ENCODE measurements at places on chromosomes 4 and X.

- no peak for DNase-seq
Observed at GRCh38 chr4:112860830-112861690, 188.4 kb upstream of the ANK2 start.

GRCh38 chr4:169024762-169025161 lies 14.7 kb upstream of the CBR4 start:
- DNase-seq: no peak

GRCh38 chr4:17368408-17368807 lies 143.5 kb downstream of the QDPR start:
- no peak for DNase-seq

DNA sequence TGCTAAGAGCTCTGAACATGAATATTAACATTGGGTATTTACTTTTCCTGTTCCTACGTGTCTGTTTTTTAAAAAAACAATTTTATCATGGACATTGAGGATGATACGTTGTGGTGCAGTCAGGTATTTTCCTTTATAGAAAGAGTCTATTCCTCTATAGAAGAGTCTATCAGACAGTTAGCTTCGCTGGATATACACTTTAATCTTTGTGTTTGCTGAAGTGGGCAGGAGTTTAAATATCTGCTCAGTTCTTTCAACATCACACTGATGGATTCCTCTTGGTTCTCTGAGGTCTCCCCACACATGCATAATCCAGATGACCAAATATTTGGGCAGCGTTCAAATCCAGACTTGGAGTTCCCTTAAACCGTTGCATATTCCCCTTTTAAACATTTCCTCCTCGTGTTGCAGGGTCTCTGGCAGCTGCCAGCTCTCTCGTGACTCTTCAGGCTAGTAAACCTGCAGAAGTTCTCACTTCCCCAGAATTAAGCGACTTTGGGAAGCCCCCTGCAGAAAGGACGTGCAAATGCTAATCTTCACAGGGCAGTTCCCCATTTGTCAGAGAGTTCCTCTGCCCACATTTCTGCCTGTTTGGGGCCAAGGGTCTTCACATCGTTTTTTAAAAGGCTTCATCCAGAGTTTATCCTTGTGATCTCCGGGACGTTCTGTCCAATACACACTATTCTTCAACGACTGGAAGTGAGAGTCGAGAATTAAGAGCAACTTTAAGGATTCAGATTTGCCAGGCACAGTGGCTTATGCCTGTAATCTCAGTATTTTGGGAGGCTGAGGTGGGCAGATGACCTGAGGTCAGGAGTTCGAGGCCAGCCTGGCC lies 20.5 kb upstream of the DHRSX start:
- DNase-seq: no peak

DNA sequence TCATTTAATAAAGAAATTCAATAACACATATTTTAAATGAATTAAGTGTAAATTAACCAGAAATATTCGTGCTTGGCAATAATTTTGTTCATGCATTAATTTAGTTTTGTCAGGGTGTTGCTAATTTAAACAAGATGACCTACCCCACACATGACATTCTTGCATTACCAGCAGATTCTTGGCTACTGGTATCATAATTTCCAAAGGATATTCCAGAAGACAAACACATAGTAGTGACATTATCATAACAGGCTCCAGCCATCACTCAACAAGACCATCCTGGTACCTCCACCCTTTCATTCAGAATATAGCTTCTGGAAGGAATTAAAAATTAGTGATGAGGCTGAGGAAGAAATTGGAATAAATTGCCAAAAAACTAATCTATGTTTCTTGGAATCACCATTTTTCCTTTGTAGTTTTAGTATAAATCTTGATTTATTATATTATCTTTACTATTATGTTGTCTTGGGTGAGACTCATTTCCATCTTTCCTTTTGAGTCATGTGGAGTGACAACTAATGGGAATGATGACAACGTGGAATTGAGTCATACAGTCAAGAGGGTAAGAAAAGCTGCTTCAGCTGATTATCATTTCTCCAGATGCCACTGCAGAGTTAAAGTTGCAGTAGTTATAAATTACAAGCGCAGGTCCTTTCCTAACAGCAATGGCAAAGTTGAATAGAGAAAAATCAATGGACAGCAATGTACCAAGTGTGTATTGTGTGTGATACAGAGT lies 30.9 kb upstream of the HHIP start:
- DNase-seq: no peak

DNA sequence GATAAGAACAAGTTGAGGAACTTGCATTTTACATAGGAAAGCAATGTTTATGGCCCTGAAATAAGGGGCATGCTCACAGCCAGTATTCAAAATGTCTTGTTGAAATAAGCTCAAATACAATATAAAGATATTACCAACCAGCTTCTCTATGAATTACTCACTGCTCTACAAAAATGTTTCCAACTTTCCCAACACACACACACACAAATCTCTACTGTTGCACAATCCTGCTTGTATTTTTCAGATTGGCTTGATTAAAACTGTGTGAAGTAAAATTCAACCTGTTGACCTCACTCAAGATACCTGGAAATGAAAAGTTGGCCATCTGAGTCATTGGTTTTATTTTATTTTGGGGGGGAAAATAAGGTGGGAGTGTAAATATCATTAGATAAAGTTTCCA lies 128.6 kb downstream of the CHIC2 start:
- DNase-seq: no peak

DNA sequence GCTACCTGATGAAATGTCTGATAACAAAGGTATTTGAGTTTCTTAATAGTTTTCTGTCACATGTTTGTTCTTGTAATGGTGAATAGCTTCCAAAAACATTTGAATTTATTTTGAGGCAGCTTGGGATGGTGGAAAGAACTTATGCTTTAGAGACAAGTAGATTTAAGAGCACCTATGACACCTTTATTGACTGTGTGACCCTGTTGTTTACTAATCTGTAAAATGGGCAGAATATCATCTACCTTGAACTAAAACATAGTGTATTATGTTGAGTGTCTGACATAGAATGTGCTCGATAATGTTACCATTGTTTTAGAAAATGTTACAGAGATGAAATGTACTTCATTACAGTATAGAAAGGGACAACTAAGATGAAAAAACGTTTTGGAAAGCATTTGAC lies 24.9 kb downstream of the STAG2 start:
- no peak for DNase-seq

- DNase-seq: no peak
Observed at GRCh38 chr4:140523370-140523856, 555 bp upstream of the ELMOD2 start.

DNA sequence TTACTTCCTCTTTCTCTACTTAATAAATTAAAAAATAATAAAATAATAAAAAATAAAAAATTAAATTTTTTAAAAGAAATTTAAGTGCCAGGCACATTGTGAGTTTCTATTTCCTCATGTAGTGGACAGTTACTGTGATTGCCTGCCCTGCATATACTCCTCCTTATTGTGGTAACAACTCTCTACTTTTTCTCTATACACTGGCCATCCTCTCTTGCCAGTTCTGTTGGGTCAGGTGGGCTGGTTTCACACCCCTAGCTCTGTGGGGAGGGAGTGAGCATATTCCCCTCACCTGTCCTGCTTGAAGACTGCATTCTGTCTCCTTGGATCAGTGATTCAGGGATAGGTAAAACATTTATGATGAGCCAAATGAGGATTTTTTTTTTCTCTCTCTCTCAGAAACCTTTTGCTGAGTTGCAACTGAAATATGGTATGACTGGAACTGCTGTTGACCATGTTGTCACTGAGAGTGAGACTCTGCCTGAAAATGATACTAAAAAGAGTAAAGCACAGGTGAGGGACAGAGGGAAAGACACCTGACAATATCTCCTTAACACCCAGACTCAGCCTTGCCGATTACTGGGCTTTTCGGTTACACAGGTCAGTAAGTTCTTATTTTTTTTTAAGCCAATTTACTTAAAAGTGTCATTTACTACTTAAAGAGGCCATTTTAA lies 37.2 kb downstream of the CXXC4 start:
- no peak for DNase-seq

DNA sequence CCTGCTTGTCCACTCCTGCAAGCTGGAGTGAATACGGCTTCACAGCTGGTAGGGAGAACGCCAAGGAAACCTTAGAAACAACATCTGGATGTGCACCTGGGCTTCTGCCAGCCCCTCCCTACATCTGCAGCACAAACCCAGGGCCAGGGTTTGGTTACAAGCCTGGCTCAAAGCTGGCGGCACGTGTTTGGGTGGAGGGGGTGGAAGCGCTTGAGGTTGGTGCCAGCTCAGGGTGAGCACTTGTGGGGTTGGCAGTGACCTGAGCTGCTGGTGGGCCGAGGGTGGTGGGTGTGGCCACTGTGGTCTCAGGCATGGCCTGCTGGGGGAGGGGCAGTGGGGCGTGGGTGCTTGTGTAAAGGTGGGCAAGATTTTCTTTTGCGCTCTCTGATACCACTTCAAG lies 15.6 kb downstream of the ELF4 start:
- DNase-seq: no peak

- no peak for DNase-seq
Observed at GRCh38 chrX:9558615-9559014, 93.8 kb downstream of the TBL1X start.

DNA sequence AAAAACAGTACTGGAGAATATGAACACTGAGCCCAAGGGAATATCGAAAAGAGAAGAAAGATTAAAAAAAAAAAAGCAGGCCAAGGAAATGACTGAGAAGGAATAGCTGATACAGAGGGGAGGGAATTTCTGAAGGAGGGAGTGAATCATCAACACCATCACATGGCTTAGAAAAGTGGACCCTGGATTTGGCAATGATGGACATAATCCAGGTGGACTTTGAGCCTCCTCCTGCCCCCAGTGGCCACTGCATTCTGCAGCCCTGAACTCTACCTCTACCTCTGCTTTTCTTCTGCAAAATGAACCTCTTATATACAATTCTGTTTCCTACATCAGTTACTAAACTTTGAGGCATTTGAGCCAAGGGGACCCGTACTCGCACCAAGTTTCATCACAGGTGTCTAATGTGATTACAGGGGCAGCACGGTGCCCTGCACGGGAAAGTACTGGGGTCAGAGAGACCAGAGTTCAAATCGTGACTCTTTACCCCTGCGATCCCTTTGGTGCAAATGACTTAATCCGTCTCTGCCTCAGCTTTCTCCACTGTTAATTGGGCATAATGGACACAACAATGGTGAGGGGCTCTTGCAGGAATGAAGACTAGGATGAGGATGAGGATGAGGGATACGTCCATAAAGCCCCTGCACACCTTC lies 1.1 kb downstream of the OCIAD2 start:
- DNase-seq: no peak

- no peak for DNase-seq
Observed at GRCh38 chr4:5993876-5994811, 24.1 kb downstream of the C4orf50 start.

DNA sequence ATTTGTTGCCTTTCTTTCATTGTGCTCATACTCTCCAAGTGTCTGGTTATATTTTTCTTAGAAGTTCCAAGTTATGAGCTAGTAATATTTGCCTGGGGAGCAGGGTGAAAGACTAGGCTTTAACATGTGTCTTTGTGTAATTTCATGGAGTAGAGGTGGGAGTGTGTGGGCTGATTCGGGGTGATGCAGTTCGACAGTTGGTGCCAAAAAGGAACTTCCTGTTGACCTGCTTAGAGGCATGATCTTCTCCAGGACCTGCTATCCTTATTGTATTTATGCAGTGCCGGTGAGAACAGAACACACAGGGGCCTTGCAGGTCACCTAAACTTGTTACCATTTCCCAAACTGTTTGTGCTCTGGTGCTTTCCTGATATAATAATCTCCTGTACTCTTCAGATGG lies 21.2 kb downstream of the USP53 start:
- no peak for DNase-seq

DNA sequence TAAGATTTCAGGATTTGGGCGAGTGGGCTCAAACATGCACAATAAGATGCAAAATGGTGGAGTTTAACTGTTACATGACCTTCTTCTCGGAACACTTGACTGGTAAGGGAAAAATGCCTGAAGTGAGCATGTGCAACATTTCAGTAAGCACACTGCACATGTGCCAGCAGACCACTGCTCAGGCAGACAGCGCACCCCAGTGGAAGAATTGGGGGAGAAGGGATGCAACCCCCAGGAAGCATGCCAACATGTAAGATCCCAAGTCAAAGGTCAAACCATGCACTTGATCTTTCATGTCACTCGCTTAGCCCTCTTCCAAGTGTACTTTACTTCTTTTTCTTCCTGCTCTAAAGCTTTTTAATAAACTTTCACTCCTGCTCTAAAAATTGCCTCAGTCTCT lies 256.3 kb downstream of the CENPC start:
- DNase-seq: no peak

- no peak for DNase-seq
Observed at GRCh38 chrX:71626576-71626975, 8.3 kb upstream of the CXCR3 start.

DNA sequence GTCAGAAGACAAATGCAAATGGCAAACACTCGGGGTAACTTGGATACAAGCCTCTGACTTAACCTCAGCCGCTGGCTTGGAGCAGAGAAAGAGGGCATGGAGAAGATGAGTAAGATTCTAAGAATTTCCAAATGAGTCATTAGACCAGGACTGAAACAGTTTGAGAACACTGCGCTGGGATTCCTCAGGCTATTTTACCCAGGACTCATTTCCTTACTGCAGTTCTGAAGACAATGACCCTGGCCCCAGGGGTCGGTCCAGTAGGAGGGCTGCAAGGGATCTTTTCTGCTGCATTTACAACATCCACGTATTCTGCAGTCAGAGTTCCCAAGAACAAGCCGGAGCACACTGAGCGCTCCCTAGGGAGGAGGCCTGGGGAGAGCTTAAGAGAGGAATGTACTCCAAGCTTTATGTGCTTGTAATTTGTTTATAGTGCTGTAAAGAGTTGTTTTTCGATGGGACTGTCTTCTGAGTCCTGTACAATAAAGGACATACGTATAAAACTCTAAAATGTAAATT lies 27.3 kb upstream of the SORBS2 start:
- DNase-seq: no peak

DNA sequence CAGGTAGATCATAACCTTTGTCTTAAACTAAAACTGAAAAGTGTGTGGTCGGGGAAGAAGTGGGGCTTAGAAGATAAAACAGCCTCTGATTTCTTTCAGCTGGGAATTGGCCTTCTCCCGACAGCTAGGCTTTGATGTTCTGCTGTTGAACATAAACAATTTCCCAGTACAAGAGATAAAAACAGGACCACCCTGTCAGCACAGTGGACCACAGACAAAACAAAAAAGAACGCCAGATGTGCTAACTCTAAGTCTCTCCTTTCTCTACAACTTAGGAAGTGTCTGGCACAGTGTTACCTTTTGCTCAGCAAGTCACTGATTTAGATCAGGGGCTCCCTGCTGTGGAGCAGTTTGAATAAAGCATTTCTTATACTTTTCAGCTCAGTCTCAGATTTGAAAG lies 87.5 kb upstream of the UXT start:
- no peak for DNase-seq

DNA sequence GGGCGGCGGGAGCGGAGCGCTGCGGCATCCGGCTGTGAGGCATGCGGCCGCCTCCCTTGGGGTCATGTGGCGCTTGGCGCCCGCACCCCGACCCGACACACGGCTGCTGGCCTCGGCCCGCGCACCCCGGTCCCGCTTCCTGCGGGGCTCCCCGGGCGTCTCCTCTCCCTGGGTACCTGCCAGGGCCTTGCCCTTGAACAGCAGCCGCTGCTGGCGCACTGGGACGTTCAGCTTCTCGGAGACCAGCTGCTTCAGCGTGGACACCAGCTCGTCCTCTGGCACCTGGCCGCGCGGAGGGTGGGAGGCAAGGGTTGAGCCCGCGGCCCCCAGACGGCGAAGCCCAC lies 391 bp downstream of the UBL4A start:
- DNase-seq: no peak

GRCh38 chr4:139416073-139416673 lies 37.7 kb upstream of the RAB33B start:
- DNase-seq: no peak

GRCh38 chrX:20609916-20610415 lies 343.3 kb upstream of the RPS6KA3 start:
- DNase-seq: no peak

All from activated CD8-positive, alpha-beta memory T cell treated with anti-CD3 and anti-CD28 coated beads for 1 hour (primary cell).